SJSA1 (cell line): ENCODE measurements at places on chromosomes 5 and 9. TPM values are rescaled to one million over a fixed set of nuclear protein-coding genes. Genes with fewer than 3 reads are reported as not detected.

The TRPM6 gene
- total RNA-seq, result not detected in 2 replicates

The PRDM9 gene
- total RNA-seq, result not detected in 2 replicates

The ANKRD18B gene
- total RNA-seq, result not detected in 2 replicates

The IFNB1 gene
- total RNA-seq, result not detected in 2 replicates

The PAEP gene
- total RNA-seq, result not detected in 2 replicates

The SPATA31E1 gene
- total RNA-seq, result 0.26 TPM in 1 of 2 replicates, not detected in the other

The SHOC1 gene
- not detected in 2 replicates for total RNA-seq

The OTP gene
- total RNA-seq, result not detected in 2 replicates

The FOXD4L4 gene
- not detected in 2 replicates for total RNA-seq

The RFK gene
- total RNA-seq, result 39.2 and 57.6 TPM in 2 replicates

The ENHO gene
- total RNA-seq, result not detected in 2 replicates

The ZNF300 gene
- total RNA-seq, result 3.0 and 7.2 TPM in 2 replicates

The FOXD4L6 gene
- not detected in 2 replicates for total RNA-seq

The KIAA0825 gene
- total RNA-seq, result 1.8 and 1.9 TPM in 2 replicates

The GABRA6 gene
- total RNA-seq, result not detected in 2 replicates

The ICE1 gene
- 25.4 and 32.8 TPM in 2 replicates for total RNA-seq

The OGN gene
- not detected in 2 replicates for total RNA-seq

The CANX gene
- 813 and 826 TPM in 2 replicates for total RNA-seq

The MARCHF6 gene
- total RNA-seq, result 32.4 and 46.5 TPM in 2 replicates

The SPINK1 gene
- not detected in 2 replicates for total RNA-seq

The IFNA2 gene
- not detected in 2 replicates for total RNA-seq

The CER1 gene
- not detected in 2 replicates for total RNA-seq

The CCL28 gene
- 0.18 TPM in 1 of 2 replicates, not detected in the other for total RNA-seq

The PLPPR1 gene
- total RNA-seq, result not detected in 2 replicates

The SOX30 gene
- 2.7 and 5.8 TPM in 2 replicates for total RNA-seq

The ALDH1A1 gene
- total RNA-seq, result not detected in 2 replicates

The B4GALT1 gene
- total RNA-seq, result 2.6 and 4.7 TPM in 2 replicates

The PCDHA1 gene
- not detected in 2 replicates for total RNA-seq

The SLC27A6 gene
- 2.9 and 3.2 TPM in 2 replicates for total RNA-seq

The GGTA1 gene
- not detected in 2 replicates for total RNA-seq

The BAAT gene
- not detected in 2 replicates for total RNA-seq

The CD274 gene
- 6.2 and 8.0 TPM in 2 replicates for total RNA-seq

The PCDHB13 gene
- total RNA-seq, result 1.3 and 1.7 TPM in 2 replicates

The SLC34A1 gene
- total RNA-seq, result not detected in 2 replicates

The IL33 gene
- not detected in 2 replicates for total RNA-seq

The OR1Q1 gene
- not detected in 2 replicates for total RNA-seq

The NSD1 gene
- total RNA-seq, result 41.4 and 47.7 TPM in 2 replicates

The SPATA31A1 gene
- not detected in 2 replicates for total RNA-seq
